NCI-H2081 treated with DMSO at 0.1 percent for 48 hours (cell line): ENCODE measurements at places on chromosomes 1 and 21.

GRCh38 chr1:50527249-50527986 is 104.2 kb upstream of the DMRTA2 start:
- DNase-seq, result no peak

DNA sequence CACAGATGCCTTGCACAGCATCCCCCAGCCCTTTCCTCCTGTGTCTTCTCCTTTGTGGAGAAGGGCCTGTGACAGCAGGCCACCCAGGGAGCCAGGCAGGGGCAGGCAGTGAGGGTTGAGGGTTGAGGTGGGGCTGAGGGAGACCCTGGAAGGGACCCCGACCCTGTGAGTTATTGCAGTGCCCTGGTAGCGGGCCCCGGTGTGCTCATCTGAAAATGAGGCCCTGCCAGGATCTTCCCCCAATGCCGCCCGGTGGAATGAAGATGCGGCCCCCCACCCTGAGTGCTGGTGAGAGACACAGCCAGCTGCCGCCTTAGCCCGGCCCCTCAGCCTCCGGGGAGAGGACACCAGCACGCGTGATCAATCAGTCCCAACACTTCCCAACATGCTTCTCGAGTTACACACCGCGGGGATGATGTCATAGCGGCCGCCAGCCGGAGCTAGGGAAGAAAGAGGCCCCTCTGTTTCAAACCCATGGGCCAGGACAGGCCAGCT is 36.2 kb upstream of the ACTRT2 start:
- DNase-seq, result no peak

GRCh38 chr1:206556750-206557635 is 49.7 kb downstream of the RASSF5 start:
- no peak for DNase-seq

GRCh38 chr1:43520100-43520778 is 10.4 kb upstream of the PTPRF start:
- DNase-seq, result no peak
